ENCODE measurements at places on chromosomes 7 and 10. TPM values are rescaled to one million over a fixed set of nuclear protein-coding genes. Genes with fewer than 3 reads are reported as not detected.
A peak's percentile ranks its signal among the peaks of the same experiment; 100 is the strongest.

Gene EPHA1
- 13.3 TPM for total RNA-seq

Gene LLCFC1
- not detected for total RNA-seq

Gene FBXO24
- total RNA-seq, result 0.25 TPM

Gene BLVRA
- 92.2 TPM for total RNA-seq

Gene TLL2
- total RNA-seq, result 0.12 TPM

Gene WIPF3
- total RNA-seq, result 0.20 TPM

Gene CFAP70
- total RNA-seq, result 11.2 TPM

Gene HKDC1
- total RNA-seq, result 1.5 TPM

Gene IL2RA
- total RNA-seq, result 1.2 TPM

Gene WEE2
- not detected for total RNA-seq

Gene FAM180A
- total RNA-seq, result 1.9 TPM

Gene SPAG6
- 40.1 TPM for total RNA-seq

Gene VCL
- 181 TPM for total RNA-seq

- H3K4me1 ChIP-seq, result peaks cover 8% of the 10 kb centered on the region
- H3K27ac ChIP-seq, result no peak overlapping the region
Observed at GRCh38 chr10:3105905-3106304, 38.6 kb downstream of the PFKP start.

DNA sequence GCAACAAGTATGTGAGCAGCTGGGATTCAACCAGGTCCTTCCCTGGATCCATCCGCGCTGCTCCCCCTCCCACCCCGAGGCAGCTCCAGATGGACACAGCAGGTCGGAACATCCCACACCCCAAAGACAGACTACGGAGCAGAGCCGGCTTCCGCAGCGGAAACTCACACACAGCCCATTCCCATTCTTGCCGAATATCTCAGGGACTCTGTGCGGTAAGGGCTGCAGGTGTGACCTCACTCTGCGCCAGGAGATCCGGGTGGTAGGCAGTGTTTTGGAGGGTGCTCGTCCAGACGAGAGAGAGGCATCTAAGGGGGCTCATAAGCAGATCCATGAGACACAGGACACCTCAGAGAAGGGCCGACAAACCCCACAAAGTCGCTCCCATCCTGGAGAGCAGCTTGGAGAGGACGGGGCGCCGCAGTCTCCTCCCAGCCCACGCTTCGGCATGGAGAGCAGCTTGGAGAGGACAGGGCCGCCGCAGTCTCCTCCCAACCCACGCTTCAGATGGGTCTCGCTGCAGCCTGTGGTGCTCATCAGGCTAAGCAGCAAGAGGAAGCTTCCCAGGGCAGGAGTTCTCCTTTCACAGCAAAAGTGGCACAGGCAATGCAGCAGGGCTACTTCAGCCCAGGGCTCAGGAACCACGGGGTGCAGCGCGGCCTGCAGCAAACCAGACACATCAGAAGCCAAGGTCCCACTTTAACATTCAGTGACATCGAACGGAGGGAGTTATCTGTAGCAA, 179.9 kb downstream of the DIP2C start:
- no peaks in the 10 kb centered on the region for H3K27me3 ChIP-seq
- no peak overlapping the region for H3K4me3 ChIP-seq
- H3K36me3 ChIP-seq, result no peaks in the 10 kb centered on the region
- H3K4me1 ChIP-seq, result peaks cover 3% of the 10 kb centered on the region

- no peaks in the 10 kb centered on the region for H3K4me1 ChIP-seq
- no peak for DNase-seq
- no peak overlapping the region for H3K4me3 ChIP-seq
Observed at GRCh38 chr7:88771417-88771816, 11.9 kb downstream of the ZNF804B start.

GRCh38 chr10:71632896-71633600, 86.5 kb downstream of the C10orf105 start:
- no peaks in the 10 kb centered on the region for H3K27me3 ChIP-seq
- no peak for DNase-seq
- no peak overlapping the region for H3K27ac ChIP-seq
- H3K4me3 ChIP-seq, result no peak overlapping the region

GRCh38 chr7:92647011-92647625, 56.9 kb upstream of the FAM133B start:
- H3K4me1 ChIP-seq, result no peaks in the 10 kb centered on the region
- H3K36me3 ChIP-seq, result no peaks in the 10 kb centered on the region
- no peak for DNase-seq
- no peaks in the 10 kb centered on the region for H3K27me3 ChIP-seq
- no peak overlapping the region for H3K4me3 ChIP-seq

- H3K4me3 ChIP-seq, result no peak overlapping the region
- no peaks in the 10 kb centered on the region for H3K36me3 ChIP-seq
- no peak for DNase-seq
- peaks cover 12% of the 10 kb centered on the region for H3K27me3 ChIP-seq
- peaks cover 5% of the 10 kb centered on the region for H3K4me1 ChIP-seq
- no peak overlapping the region for H3K27ac ChIP-seq
Observed at GRCh38 chr10:132806561-132807003, 20.6 kb upstream of the NKX6-2 start.

DNA sequence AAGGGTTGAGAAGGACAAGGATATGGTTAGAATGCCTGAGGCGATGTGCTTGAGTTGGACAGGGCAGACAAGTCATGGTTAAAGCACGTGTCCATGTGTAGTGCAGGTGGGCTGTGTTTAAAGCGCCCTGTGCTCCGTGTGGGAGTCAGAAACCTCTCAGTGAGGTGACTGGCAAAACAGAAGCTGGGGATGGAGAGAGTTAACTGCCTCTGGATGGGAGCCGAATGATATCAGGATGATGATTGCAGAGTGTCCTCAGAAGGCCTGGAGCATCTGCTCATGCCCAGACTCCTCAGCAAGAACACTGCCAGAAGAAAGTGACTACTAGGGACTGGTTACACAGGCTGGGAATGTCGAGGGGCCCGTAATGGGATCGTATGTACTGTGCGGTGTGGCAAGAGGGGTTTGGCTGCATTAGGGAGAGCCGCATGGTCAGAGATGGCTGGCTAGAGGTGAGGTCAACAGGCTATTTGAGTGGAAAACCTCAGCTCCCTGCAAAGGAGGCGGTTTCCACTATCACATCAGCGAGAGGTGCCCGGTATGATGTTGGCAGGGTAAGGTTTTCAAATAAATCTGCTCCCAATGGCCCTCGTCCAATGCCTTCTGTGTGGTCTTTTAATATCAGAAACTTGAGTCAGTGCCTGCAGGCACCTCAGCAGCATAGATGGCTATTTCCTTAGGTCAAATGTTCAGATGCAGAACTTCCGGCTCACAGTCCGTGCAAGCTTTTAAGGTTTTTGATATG, 26.1 kb upstream of the MRC1 start:
- no peaks in the 10 kb centered on the region for H3K36me3 ChIP-seq
- DNase-seq, result peak; percentile 35
- peaks cover 8% of the 10 kb centered on the region for H3K4me1 ChIP-seq
- no peak overlapping the region for H3K27ac ChIP-seq
- no peak overlapping the region for H3K4me3 ChIP-seq

DNA sequence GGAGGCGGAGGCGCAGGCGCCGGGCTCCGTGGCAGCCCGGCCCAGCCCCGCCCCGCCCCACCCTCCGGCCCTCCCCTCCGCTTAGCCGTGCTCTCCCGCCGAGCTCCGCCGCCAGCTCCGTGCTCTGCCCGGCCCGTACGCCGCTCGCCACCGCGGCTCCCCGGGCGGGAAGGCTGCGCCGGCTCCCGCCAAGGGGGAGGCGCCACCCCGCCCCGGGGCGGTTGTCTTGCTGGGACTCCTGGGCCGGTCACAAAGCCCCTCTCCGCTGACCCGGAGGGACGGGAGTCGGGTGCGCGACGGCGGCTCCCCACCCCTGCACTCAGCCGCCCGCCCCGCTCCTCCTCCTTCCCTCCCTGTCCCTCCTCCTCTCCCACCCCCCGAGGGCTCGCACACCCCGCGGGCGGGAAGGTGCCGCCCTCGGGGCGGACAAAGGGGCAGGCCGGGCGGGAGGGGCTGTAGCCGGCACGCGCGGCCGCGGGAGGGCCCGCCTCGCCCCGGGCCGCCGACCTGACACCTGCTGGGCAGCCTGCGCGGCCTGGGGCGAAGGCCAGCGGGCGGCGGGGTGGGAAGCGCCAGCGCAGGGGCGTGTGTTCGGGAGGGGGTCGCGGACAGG, 11.5 kb upstream of the SP8 start:
- no peaks in the 10 kb centered on the region for H3K36me3 ChIP-seq
- H3K4me3 ChIP-seq, result peak overlapping the region; percentile 62
- DNase-seq, result peak; percentile 54
- no peak overlapping the region for H3K27ac ChIP-seq

DNA sequence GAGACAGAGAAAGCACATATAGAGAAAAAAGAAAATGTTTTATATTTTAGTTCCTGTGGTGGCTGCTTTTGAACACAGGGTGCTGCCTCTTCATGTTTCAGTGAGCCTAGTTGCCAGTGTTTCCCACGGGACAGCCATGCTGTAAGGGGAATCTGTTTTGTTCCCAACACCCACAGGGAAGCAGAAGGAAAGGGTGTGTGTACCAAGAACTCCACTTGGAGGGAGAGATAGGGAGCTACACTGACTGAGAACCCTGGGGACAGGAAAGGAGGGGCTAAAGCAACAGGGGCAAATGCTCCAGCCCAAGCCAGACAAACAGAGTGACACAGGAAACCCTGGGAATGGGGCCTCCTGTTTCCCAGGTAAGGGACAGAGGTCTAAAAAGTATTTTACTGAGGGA, 40.2 kb downstream of the FRMPD2 start:
- no peak for DNase-seq
- no peak overlapping the region for H3K27ac ChIP-seq
- no peaks in the 10 kb centered on the region for H3K36me3 ChIP-seq
- no peaks in the 10 kb centered on the region for H3K4me1 ChIP-seq

GRCh38 chr7:157253850-157254249, 83.0 kb upstream of the DNAJB6 start:
- no peaks in the 10 kb centered on the region for H3K27me3 ChIP-seq
- no peaks in the 10 kb centered on the region for H3K4me1 ChIP-seq
- peak; percentile 66 for DNase-seq

GRCh38 chr10:131549116-131549515, 237.6 kb upstream of the TCERG1L start:
- H3K27ac ChIP-seq, result no peak overlapping the region
- H3K4me1 ChIP-seq, result no peaks in the 10 kb centered on the region

DNA sequence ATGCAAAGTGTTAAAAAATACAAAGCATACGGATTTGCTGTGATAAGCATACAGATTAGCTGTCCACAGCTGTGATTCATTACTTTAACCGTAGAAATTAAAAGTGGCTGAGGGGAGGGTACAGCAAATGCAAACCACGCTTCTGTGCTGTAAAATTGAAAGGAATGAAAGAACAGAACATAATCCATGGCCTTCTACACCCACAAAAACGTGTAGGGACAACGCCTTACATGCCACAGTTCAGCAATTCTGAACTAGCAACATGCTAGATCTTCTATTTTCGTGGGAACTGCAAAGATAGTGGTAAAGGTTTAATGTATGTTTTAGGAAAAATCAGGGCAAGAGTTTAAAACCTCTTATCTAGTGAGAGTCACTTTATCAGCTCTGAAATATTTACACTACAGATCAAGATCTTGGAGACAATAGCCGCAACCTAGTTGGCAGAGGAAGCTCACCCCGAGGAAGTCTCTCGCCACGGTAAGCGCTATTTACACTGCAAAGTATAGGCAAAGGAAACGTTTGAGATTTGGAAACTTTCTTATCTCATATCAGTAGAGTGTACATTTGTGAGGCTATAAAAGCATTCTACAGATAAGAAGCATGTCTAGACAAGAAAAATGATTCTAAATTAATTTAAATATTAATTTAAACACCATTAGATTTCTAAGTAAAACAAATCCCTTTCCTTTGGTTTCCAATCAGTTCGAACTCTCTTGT, 193.6 kb downstream of the MLLT10 start:
- no peak overlapping the region for H3K27ac ChIP-seq
- DNase-seq, result no peak
- no peaks in the 10 kb centered on the region for H3K36me3 ChIP-seq
- no peaks in the 10 kb centered on the region for H3K27me3 ChIP-seq
- no peak overlapping the region for H3K4me3 ChIP-seq
- H3K4me1 ChIP-seq, result peaks cover 20% of the 10 kb centered on the region

GRCh38 chr10:122164815-122165483, 106.1 kb upstream of the BTBD16 start:
- no peaks in the 10 kb centered on the region for H3K36me3 ChIP-seq
- no peaks in the 10 kb centered on the region for H3K27me3 ChIP-seq
- peaks cover 19% of the 10 kb centered on the region for H3K4me1 ChIP-seq
- DNase-seq, result peak; percentile 58
- H3K27ac ChIP-seq, result no peak overlapping the region

DNA sequence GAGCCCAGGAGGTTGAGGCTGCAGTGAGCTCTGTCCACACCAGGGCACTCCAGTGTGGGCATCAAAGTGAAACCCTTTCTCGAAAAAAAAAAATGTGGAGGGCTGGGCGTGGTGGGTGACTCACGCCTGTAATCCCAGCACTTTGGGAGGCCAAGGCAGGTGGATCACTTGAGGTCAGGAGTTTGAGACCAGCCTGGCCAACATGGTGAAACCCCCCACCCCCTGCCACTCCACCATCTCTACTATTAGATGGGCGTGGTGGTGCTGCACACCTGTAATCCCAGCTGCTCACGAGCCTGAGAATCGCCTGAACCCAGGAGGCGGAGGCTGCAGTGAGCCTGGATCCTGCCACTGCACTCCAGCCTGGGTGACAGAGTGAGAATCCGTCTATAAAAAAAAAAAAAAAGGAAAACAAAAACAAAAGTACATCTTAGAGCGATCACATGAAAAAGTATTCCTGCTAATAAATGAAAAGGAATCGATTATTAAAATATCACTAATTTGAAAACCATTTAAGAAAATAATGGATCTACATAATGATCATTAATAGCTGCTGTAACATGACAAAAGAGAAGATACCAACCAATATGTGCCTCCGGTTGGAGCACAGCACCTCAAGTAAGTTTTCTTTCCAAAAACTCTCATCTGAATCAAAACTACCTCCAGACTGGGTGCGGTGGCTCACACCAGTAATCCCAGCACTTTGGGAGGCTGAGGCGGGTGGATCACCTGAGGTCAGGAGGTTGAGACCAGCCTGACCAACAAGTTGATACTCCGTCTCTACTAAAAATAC, 4.9 kb downstream of the HNRNPF start:
- no peaks in the 10 kb centered on the region for H3K27me3 ChIP-seq
- H3K4me1 ChIP-seq, result peaks cover 18% of the 10 kb centered on the region
- no peak for DNase-seq
- peaks cover 6% of the 10 kb centered on the region for H3K36me3 ChIP-seq

- no peak overlapping the region for H3K27ac ChIP-seq
- no peak for DNase-seq
- H3K36me3 ChIP-seq, result peaks cover 5% of the 10 kb centered on the region
- H3K27me3 ChIP-seq, result no peaks in the 10 kb centered on the region
- peaks cover 27% of the 10 kb centered on the region for H3K4me1 ChIP-seq
Observed at GRCh38 chr7:139774376-139774775, 3.4 kb downstream of the HIPK2 start.

- H3K36me3 ChIP-seq, result no peaks in the 10 kb centered on the region
- no peaks in the 10 kb centered on the region for H3K4me1 ChIP-seq
- H3K4me3 ChIP-seq, result no peak overlapping the region
Observed at GRCh38 chr7:54560723-54561122, 18.5 kb downstream of the VSTM2A start.
